K562 (cell line): ENCODE measurements at places on chromosomes 12 and 14.

DNA sequence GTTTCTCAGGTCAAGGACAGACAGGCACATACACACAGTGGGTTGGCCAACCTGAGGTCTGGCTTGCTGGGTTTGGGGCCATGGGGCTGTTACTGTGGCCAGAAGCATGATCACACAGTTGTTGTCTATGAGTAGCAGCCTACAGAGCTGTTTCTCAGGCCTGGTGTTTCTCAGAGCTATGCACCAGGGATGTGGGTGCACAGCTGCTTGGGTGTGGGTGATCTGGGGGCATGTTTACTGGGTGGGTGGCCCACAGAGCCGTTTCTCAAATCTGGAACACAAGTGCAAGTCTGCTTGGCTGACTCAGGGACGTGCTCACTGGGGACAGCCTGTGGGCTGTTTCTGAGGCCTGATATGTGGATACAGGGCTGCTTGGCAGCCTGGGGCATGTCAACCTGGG lies 23.1 kb upstream of the PALS1 start:
- DNase-seq, result no peak

GRCh38 chr12:24948757-24949722 lies at the start of gene BCAT1:
Gene BCAT1, minus strand, starts transcription at chr12:24949101. Its CDS starts 169 bp downstream, at chr12:24948932.
- peak; percentile 75 for DNase-seq

GRCh38 chr12:106883426-106883825 lies 72.3 kb upstream of the TMEM263 start:
- DNase-seq, result no peak

GRCh38 chr14:71371711-71372396 lies 464.6 kb downstream of the PCNX1 start:
- DNase-seq, result peak; percentile 22

GRCh38 chr14:22318951-22319350 lies 270.1 kb downstream of the DAD1 start:
- no peak for DNase-seq

DNA sequence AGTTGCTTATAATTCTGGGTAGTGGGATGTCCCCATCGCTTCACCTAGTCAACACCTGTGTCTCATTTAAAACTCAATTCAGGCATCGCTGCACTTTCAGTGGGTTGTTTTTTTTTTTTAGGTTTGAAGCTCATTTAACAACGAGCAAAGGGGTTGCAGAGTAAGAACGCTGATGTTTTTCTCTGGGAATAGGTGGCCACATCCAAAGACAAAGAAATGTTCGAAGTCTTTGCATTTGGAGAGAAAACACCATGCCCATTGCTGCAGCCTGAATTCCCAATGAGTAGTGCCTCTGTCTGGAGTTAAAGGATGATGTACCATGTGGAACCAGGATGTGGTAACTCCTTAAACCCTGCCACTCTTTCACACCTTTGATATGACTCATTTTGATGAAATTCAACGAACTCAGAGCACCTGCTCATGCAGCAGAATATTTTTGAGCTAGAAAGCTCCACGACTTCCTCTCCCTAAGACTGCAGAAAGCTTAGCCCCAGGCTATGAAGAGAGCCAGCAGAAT lies 35.1 kb upstream of the BATF start:
- DNase-seq, result no peak

GRCh38 chr12:110498984-110499706 lies 2.8 kb downstream of the VPS29 start:
- DNase-seq, result no peak

- no peak for DNase-seq
Observed at GRCh38 chr12:49779581-49779980, 38.2 kb downstream of the TMBIM6 start.

- no peak for DNase-seq
Observed at GRCh38 chr14:54606178-54606577, 39.2 kb downstream of the SAMD4A start.

GRCh38 chr14:94935706-94936300 lies 165.9 kb upstream of the GSC start:
- no peak for DNase-seq

GRCh38 chr14:59320763-59321625 lies 132.5 kb downstream of the DAAM1 start:
- DNase-seq, result no peak

DNA sequence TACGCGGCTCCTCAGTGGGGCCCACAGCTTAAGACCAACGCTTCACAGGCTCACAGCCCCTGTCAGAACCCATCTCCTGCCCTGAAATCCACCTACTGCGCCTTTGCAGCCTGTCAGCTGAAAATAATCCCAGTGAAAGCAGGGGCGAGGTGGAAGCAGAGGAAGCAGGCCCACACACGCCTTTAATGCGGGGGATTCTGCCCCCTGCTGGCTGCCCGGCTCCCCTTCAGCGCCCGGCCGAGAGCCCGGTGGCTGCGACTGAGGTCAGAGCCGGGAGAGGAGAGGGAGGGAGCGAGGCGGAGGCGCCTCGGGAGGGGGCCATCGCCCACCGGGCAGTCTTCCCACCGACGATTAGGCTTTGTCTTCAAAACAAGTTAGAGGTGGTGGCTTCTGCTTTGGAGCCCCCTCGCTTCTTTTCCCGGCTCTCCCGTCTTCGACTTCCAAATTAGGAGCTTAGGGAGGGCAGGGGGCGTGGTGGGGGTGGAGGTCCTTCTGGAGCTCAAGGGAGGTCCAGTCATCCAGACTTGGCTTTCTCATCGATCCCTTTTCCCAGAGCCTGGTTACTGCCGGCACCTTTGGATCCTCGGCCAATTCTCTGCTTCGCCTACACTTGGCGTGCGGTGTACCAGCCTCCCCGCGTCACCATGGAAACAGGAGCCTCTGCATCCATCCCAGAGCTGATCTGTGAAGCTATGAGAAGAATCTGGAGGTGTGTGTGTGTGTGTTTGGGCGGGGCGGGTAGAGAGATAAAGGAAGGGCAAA lies 25.2 kb upstream of the RND1 start:
- DNase-seq, result peak; percentile 79

DNA sequence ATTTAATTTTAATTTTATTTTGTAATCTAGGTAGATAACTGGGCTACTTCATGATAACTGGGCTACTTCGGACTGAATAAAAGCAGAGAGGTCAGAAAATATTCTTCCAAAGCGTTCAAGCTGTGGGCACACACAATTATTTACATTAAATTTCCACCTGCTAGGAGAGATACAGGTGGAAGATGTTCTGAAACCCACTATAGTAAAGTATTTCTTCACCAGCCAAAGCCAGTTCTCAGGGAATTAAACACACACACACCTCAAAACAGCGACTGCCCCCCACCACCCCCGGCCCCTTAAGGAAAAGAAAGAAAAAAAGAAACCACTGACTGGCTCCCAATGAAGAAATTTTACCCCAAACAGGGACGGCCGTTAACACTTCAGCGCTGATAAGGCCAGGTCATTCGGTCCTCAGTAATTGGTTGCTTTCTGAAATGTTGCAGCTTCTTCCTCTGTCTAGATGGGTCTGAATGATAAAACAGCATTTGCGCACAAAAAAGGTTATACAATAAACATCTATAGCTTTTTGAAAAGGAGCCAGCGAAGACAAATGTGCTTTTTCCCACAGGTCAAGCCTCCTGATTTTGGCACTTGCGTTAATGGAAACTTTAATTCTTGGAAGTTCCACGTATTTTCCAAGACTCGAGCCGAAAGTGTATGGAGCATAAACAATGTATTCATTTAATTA lies 771 bp upstream of the KCNJ8 start:
- peak; percentile 27 for DNase-seq

GRCh38 chr14:104735830-104736642 lies 12.0 kb downstream of the ADSS1 start:
- no peak for DNase-seq

GRCh38 chr12:53077030-53077429 lies 2.2 kb downstream of the SPRYD3 start:
- no peak for DNase-seq

- DNase-seq, result no peak
Observed at GRCh38 chr12:122001466-122002209, 20.0 kb upstream of the BCL7A start.

DNA sequence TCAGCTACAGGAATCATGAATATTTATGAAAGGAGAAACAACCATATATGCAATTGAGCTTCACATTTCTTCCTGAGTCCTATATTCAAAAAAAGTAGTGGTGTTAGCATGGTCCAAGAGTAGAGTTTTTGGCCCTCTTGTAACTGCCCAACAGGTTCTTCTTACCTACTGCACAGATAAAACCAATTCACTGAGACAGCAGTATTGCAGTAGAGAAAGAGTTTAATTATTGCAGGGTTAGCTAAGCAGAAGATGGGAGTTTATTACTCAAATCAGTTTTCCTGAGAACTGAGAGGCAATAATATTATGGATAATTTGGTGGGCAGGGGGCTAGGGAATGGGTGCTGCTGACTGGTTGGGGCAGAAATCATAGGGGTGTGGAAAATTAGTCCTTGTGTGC lies 6.5 kb upstream of the CIPC start:
- DNase-seq, result no peak
